ENCODE measurements at places on chromosomes 5 and 9.
A peak's percentile ranks its signal among the peaks of the same experiment; 100 is the strongest.

GRCh38 chr5:60503771-60504170 lies 196.2 kb downstream of the DEPDC1B start:
- no peak for DNase-seq

GRCh38 chr5:38434966-38435705 lies 121.3 kb downstream of the LIFR start:
- no peak for DNase-seq

DNA sequence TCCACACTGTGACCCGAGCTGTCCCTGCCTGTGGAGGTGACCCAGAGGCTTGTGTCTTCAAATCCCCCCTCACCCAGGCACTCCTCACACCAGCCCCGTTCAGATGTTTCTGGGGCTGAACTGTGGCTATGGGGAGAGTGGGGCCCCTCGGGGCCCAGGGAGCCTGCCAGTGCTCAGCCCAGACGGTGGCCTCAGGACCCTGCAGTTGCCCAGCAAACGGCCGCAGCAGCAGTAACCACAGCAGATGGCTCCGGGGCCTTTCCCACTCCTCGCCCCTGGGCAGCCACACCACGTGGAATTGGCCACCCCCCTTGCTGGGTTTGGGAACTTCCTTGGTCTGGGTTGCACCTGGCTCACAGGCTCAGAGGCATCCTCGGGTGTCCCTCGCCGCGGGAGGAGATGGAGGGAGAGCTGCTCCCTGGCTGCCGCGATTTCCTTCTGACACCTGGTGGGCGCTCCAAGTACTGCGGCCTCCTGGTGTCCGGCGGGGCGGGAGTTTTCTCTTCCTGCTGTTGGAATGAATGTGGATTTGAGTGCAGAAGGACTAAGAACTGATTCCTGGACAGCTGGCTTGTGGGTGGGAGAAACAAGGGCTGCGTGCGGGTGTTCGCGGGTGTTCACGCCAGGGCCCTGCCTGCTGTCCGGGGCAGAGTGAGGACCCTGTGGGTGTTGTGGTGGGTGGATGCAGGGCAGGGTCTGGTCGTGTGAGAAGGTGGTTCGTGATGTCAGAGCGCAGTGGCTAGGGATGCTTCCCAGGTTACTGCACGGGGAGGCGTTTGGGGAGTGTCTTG lies 97.5 kb downstream of the COL5A1 start:
- peak; percentile 70 for DNase-seq

- DNase-seq = peak; percentile 86
Observed at GRCh38 chr5:78908173-78909061, 76.7 kb downstream of the ARSB start.

GRCh38 chr9:133609311-133610098 lies at the start of gene FAM163B:
FAM163B (minus strand) TSS chr9:133609389; CDS start chr9:133580223, 29,166 bp downstream.
- DNase-seq = no peak

GRCh38 chr9:91334053-91334452 lies 27.7 kb downstream of the AUH start:
- DNase-seq = no peak

DNA sequence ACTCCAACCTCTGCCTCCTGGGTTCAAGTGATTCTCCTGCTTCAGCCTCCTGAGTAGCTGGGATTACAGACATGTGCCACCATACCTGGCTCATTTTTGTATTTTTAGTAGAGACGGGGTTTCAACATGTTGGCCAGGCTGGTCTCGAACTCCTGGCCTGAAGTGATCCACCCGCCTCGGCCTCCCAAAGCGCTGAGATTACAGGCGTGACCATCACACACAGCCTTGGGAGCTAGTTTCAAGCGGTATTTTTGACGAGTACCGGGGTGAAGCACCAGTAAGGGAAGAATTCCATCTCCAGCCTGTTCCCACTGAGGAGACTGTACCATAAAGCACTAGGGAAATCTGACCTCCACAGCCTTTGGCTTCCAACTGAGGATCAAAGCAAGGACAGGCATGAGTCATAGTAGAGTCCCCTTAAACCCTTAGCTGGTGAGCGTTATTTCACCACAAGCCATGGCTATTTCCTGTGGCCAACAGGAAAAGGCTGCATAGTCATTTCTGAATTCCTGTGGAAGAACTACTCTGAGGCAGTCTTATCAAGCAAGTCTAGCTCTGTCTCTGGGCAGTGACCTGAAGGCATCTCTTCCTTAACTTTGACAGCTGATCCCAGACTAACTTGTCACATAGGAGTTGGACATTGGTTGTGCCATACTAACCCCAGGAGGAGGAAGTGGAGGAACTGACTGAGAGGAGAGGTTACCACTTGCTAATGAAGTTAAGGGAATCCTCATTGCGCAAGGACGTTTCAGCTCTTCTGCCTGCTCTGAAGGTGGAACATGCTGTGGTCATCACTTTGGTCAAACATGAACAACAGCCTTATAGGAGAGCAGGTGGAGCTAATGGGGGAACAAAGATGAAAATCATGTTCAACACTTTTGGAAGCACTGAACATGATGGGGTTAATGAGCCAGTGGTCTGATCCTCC lies 85.8 kb upstream of the DMRT1 start:
- DNase-seq = no peak

GRCh38 chr5:34519489-34520220 lies 136.5 kb upstream of the RAI14 start:
- DNase-seq = no peak

DNA sequence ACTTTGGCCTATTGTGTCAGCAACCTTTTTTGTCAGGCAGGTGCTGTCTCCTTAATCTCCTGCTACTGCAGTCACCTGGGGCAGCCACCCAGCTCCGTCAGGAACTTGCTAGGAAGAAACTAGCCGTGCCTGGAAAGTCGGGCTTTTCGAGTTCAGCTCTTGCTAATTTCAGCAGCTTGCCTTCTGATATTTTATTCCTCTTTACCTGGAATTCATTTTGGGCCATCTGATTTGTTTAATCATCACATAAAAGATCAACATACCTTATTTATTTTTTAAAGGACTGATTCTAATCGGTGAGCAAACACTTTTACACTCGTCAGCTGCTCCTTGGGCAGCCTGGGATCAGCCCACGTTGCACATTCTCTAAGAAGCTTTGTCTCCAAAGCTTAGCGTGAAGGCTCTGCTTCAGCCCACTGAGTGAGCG lies 42.2 kb downstream of the PRLR start:
- no peak for DNase-seq

DNA sequence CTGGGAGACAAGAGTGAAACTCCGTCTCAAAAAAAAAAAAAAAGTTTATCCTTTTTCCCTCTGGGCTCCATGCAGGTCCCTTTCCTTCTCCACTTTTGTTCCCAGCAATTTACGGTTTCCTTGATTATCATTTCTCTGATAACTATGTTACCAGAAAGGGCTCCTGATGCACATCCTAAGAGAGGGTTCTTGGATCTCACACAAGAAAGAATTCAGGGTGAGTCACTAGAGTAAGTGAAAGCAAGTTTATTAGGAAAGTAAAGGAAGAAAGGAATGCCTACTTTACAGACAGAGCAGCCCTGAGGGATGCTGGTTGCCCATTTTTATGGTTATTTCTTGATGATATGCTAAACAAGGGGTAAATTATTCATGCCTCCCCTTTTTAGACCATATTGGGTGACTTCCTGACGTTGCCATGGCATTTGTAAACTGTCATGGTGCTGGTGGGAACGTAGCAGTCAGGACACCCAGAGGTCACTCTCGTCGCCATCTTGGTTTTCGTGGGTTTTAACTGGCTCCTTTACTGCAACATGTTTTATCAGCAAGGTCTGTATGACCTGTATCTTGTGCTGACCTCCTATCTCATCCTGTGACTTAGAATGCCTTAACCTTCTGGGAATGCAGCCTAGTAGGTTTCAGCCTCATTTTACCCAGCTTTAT lies 13.5 kb upstream of the MELK start:
- DNase-seq = no peak

GRCh38 chr9:98241357-98242300 lies 13.8 kb downstream of the TBC1D2 start:
- DNase-seq = no peak

GRCh38 chr5:166963596-166963995 lies 1327.8 kb upstream of the WWC1 start:
- DNase-seq = no peak

GRCh38 chr5:9547122-9547947 lies 1.5 kb upstream of the SEMA5A start:
- no peak for DNase-seq

DNA sequence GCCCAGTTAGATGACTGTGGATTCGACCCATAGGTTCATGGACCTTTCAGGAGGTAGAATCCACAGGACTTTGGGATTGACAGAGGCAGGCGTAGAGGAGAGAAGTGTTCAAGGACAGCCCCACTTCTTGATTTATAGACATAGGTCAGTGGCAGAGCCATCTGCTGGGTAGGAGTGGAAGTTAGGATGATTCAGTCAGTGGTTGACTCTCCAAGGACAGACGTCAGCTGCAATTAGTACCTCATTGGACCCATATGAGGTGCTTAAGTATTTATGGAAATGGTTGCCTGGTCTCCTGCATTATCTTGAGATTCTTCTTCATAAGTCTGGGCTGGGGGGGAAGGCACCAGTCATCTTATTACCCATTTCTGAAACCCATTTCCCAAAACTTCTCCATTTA lies 70.9 kb downstream of the SH3RF2 start:
- no peak for DNase-seq

DNA sequence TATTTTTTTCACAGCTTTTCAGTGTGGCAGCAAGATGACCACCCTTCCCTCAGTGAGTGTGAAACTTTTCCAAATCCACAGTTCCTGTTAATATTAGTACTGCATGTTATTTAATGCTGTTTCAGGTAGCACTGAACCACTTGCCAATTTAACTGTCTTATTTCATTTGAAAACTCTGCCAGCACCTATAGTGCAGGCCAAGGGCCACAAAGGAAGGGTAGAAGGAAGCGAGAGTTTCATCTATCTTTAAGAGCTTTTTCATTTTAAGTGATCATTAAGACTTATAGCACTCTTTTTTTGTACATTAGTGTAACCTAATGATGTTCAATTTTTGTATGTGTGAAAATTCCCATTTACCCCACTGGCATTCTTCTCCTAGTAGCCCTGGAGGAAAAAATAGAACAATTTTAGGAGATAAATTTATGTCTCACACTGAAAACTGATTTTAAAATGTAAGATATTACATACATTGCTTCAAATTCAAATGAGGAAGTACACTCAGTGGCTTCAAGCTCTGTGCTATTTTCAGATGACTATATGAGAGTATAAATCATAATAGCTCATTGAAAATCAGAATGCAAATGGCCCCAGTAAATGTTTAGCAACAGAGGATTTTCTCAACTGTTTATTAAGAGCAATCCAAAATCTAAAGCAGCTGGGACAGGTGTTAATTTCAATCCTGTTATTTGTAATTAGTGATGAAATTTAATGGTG lies 820.5 kb downstream of the PTPRD start:
- no peak for DNase-seq

DNA sequence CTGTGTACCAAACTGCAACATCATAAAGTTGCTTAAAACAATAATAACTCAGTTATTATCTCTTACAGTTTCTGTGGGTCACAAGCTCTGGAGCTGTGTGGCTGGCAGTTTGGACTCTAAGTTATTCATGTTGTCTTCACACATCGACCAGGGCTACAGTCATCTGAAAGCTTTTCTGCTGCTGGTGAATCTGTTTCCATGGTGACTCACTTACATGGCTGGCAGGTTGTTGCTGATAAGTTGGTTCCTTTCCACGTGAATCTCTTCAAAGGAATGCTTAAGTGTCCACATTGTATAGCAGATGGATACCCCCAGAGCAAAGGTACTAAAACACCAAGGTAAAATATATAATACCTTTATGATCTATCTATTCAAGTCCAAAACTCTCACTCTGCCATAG lies 44.8 kb upstream of the CYLC2 start:
- no peak for DNase-seq

GRCh38 chr9:9730174-9730573 lies 882.6 kb downstream of the PTPRD start:
- DNase-seq = no peak

GRCh38 chr9:97848215-97848479 lies 4.9 kb upstream of the FOXE1 start:
- no peak for DNase-seq

GRCh38 chr5:154267516-154267915 lies 77.0 kb downstream of the GALNT10 start:
- no peak for DNase-seq

DNA sequence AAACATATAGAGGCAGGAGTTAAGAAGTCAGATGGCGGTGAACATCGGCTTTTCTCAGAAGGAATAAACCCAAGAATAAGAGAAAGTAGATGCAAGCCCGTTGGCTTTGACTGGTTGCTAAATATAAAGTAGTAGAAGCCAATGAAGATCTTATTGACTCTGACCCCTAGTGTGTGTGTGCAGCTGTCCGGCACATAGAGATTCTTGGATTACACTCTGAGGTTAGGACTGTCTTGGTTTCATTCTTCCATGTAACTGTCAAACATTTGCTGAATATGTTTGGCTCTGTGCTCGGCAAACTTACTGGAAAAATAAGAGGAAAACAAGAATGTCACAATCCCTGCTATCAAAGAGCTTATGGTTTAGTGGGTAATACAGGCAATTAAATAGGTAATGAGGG lies 54.9 kb downstream of the ASTN2 start:
- no peak for DNase-seq

DNA sequence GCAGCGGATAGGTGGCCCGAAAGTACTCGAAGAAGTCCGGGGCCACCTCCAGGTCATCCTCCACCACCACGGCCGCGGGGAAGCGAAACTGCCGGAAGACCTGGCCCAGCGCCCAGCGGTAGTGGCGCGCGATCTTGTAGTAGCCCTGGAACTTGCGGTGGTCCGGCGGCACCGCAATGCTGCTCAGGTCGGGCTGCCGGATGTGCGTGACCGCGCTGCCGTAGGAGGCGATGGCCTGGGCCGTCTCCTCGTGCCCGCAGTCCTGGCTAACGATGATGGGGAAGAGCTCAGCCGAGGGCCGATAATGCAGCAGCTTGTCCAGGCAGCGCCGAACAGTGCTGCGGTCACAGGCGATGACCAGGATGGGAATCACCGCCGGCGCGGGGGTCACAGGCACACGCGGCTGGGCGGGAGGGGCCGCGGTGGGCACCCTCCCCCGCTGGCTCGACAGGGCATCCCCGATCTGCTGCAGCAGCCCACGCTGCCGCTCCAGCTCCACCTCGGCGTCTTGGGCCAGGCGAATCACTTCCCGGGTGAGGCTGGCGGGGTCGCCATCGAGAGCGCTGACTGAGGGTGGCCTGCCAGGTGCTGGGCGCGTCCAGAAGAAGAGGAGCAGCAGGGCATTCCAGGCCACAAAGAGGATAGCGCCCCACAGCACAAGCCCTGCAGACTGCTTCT lies 10.2 kb downstream of the MGAT1 start:
- no peak for DNase-seq

- DNase-seq = no peak
Observed at GRCh38 chr5:159469496-159470372, 139.4 kb upstream of the IL12B start.

- no peak for DNase-seq
Observed at GRCh38 chr5:65307088-65307487, 174.6 kb downstream of the ADAMTS6 start.

GRCh38 chr9:93198838-93199625 lies 15.1 kb downstream of the WNK2 start:
- DNase-seq = no peak

GRCh38 chr9:127711831-127712274 lies 3.6 kb downstream of the PTRH1 start:
- no peak for DNase-seq

GRCh38 chr5:27592231-27592630 lies 553.8 kb upstream of the CDH9 start:
- no peak for DNase-seq

- no peak for DNase-seq
Observed at GRCh38 chr5:980001-980588, 28.5 kb upstream of the NKD2 start.
